Tongue (tissue), 3 donors: ENCODE measurements at places on chromosomes 1 and 21.
A peak's percentile ranks its signal among the peaks of the same experiment; 100 is the strongest.

DNA sequence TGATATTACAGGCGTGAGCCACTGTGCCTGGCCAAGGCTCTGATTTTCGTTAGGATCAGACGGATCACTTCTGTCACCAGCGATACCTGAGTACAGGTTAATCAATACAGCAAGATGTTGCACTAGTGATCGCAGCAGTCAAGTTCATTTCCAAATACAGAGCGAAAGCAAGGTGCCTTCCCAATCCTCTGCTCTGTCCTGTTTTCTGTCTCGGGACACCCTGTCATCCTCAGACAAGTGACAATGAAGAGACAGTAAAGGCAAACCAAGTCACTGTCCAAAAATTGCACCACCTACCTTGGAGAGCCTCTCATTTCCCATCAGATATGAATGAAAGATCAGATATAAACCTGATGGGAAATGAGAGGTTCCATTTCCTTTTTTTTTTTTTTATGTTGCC lies 5.6 kb upstream of the CLDN14 start:
- no peak for DNase-seq

DNA sequence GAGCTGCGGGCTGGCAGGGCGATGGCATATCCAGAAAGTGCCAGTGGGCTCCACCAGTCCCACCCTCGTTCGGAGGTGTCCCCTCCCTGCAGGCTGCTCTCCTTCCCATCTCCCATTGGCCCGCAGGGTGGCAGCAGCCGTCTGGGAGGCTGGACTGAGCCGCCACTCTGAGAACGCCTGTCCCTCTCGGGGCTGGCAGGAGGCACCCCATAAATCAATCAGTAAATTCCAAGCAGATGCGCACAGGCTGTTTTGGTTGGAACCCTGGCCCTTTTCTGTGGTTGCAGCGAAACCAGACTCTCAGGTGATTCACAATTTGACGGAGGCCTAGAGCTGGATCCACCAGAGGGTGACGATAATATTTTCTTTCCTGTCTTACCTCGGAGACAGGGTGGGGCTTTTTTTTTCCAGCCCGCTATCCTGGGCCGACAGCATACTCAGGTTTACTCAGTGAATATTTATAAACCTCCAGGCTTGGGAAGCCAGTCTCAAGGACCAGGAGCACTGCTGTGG lies 99.7 kb downstream of the GLIS1 start:
- peak; percentile 13 for DNase-seq

- no peak for DNase-seq
These were observed 282.8 kb downstream of the ZNF648 start for GRCh38 chr1:181778640-181779260.

DNA sequence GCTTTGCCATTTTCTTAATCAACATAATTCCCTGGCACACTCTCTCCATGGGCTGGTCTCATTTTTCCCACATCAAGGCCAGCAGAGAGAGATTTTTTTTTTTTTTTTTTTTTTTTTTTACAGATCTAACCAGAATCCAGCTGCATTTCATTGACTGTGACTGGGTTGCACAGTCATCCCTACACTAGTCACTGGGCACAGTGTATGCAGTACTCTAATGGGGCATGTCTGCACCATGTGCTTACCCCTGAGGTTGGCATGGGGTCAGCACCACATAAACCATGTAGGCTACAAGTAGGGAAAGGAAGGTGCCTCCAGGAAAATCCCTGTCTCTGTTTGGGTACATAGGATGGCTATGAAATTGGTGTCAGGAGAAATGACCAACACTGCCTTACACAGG lies 64.1 kb upstream of the LRP8 start:
- DNase-seq = no peak

- no peak for DNase-seq
These were observed 692.0 kb upstream of the NR5A2 start for GRCh38 chr1:199335496-199335895.

- DNase-seq = no peak
These were observed 42.7 kb downstream of the SEC16B start for GRCh38 chr1:177927021-177927596.

DNA sequence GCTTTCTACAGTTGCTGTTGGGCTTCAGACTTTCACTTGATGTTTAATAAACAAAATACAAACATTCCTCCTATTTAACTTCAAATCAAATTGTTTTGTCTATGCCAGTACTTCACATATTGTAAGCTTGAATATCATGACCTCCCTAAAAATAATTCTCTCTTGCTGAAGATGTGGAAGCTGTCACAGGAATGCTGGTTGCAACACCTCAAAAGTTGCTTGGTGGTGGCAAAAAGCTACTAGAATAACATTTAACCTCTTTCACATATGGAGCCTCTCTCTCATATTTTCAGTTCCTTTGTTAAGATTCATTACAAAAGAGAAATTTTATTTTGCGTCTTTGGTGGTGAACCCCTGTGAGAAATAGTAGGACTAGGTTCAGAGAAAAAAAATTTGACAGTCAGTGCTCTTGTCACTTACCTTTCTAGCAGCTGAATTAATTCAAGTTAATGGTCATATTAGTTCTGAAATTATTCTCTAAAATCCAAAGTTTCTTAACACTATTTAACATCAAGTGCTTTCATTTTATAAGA lies 25.5 kb upstream of the F13B start:
- DNase-seq = no peak

GRCh38 chr1:104082221-104082620 lies 332.5 kb downstream of the AMY1C start:
- DNase-seq = no peak

DNA sequence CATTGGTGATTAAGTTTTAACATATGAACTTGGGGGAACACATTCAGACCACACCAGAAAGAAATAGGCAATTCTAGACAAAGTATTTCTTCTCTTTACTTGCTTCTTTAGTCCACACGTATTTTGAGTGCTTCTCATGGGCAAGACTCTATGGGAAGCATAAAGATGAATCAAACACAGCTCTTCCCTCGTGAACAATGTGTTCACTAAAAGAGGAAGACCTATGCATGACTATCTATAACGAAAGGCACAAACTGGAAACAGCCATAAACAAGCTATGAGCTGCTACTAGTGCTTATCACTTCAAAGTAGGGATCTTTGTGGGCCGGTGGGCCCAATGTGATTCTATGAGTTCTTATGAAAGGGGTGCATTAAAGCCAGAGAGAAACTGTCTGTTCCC lies 53.0 kb upstream of the PRDX6 start:
- no peak for DNase-seq

DNA sequence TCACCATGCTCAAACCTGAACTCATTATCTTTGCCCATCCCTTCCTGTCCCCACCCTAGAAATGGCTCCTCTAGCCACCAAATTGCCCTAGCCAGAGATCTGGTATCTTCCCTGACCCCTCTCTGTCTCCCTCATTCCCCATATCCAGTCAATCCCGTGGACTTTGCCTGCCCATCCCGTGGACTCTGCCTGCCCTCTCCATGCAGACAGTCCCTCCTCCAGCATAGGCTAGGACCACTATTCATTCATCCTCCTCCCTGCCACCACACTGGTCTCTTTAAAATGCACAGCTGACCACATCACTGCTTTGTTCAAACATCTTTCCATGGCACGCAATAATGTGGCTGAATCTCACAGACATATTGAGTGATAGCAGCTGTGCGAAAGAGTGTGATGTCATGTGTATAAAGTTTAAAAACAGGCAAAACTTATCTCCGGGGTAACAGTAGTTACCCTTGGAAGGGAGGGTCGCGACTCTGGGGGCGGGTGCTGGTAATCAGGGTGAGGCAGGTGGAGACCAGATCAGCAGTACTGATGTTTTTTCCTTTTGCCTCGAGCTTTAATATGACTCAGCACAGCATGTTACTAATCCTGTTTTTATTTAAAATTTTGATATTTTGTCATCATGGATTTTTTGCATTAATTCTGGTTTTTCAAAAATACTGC lies 4.8 kb upstream of the SLC2A1 start:
- DNase-seq = peak; percentile 70

DNA sequence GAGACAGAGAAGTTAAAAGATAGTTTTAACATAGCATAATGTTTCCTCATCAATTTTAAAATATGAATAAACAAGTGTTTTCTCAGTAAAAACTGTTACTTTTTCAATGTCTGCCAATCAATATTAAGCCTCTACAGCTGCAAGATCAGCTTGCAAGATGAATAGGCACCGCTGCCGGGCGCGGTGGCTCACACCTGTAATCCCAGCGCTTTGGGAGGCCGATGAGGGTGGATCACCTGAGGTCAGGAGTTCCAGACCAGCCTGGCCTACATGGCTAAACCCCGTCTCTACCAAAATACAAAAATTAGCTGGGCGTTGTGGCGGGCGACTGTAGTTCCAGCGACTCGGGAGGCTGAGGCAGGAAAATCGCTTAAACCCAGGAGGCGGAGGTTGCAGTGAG lies 54.8 kb upstream of the SH3GLB1 start:
- DNase-seq = no peak

- no peak for DNase-seq
These were observed 12.1 kb downstream of the DYRK1A start for GRCh38 chr21:37378700-37379139.

DNA sequence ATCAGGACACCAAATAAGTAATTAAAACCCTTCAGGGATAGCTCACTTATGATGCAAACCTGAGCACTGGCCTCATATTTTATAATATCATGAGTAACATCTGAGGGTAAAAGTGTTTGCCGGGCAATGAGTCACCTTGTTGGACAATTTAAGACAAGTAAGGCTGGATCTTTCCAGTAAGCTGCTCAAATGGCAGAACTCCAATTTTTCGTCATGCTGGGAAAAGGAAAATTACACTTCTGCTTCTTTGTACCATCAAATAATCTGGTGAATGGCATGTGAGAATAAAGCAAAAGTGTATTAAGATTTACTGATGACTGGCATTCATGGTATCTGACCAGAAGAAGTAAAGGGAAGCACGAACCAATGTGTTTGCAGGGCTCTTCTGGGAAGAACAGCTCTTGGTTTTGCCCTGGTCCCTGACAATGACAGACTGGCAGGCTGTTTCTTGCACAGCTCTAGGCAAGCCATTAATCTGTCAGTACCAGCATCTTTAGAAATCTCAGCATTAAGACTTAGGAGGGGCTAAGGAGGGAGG lies 392.2 kb downstream of the VAV3 start:
- DNase-seq = peak; percentile 50
